ENCODE measurements at places on chromosomes 11 and 22.

GRCh38 chr11:94400050-94400449 lies 1.2 kb downstream of the GPR83 start:
- DNase-seq = no peak

- DNase-seq = no peak
These were observed 625.5 kb upstream of the TENM4 start for GRCh38 chr11:80066291-80066690.

- DNase-seq = no peak
These were observed 37.0 kb upstream of the TIMP3 start for GRCh38 chr22:32764330-32765131.

DNA sequence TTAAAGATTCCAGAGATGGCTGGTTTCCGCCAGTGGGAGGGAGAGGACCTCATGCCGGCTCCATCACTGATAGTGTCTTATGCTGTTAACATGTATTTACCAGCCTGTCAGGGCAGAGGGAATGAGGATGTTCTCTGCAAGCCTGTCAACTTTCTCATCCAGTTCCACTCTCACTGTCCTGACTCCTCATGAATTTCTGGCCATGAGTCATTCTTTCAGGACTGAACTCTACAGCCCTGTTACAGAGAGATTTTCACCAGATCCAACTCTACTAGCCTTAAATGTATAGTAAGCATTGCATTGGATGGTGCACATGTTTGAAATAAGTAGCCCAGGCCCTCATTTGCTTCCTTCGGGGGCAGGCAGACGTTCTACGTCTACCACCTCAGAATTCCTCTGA lies 387.7 kb downstream of the TMEM135 start:
- no peak for DNase-seq

DNA sequence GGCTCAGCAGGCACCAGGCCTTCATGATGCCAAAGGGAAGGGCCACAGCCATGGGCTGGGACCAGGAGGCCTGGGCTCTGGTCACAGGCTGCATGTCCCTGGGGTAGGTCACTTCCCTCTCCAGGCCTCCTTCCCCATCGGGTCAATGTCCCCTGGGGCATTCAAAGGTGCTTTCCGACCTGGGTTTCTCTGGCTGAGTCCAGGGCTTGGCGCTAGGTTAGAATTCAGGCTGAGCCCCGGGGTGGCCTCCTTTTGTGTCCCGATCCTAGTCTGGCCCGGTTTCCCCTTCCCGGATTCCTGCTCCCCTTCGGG lies 12.2 kb downstream of the MAFF start:
- DNase-seq = no peak

- peak; percentile 70 for DNase-seq
These were observed 49.9 kb downstream of the STIM1 start for GRCh38 chr11:3905080-3905953.

DNA sequence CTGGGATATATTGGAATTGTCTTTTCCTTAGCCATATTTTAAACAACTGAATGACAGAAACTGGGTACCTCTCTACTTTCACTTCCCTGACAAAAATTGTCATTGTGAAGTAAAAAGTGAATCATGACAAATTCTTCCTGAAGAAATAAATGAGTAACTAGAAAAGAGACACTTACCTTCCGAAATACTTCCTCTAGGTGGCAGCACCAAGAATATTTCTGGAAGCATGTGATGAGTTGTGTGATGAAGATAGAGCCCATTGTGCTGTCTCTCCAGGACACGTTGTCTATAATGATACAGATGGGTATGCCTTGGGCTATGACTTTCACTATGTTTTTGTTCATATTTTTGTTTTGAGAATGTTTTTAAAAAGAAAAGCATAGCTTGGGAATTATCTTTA lies 21.5 kb downstream of the CASP4 start:
- DNase-seq = no peak

GRCh38 chr11:60830478-60831142 lies 11.3 kb upstream of the CCDC86 start:
- DNase-seq = no peak

GRCh38 chr11:3853899-3854659 lies 1.4 kb upstream of the STIM1 start:
- peak; percentile 66 for DNase-seq

DNA sequence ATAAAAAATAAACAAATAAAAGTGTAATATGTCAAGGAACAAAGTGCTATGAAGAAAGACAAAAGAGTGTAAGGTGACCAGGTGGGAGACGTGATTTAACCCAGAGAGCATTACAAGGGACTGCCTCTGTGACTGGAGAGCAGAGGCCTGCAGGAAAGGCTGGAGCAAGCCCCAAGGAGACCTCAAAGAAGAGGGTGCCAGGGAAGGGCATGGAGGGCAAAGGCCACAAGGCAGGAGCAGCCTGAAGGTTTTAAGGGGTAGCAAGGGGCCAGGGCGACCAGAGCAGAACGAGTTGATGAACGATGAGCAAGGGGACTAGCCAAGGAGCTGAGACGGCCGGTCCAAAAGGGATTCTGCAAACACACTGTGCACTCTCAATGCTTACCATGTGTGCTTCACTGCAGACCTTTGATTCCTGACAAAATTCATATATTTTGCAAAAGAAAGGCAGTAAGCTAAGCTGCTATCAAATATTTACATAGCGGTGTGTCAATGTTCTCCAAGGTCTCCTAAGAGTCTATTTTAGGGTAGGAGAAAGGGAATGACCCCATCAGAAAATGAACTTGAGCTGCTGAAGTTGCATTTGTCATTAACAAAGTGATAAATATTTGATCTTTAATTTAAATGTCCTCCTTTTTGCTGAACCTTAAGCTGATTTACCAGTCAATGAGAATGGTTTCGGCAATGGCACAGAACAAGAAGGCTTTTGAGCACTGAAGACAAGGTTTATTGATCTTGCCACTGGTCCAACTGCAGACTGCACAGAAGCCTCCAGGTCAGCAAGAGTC lies 50.5 kb downstream of the SMCO4 start:
- DNase-seq = no peak

DNA sequence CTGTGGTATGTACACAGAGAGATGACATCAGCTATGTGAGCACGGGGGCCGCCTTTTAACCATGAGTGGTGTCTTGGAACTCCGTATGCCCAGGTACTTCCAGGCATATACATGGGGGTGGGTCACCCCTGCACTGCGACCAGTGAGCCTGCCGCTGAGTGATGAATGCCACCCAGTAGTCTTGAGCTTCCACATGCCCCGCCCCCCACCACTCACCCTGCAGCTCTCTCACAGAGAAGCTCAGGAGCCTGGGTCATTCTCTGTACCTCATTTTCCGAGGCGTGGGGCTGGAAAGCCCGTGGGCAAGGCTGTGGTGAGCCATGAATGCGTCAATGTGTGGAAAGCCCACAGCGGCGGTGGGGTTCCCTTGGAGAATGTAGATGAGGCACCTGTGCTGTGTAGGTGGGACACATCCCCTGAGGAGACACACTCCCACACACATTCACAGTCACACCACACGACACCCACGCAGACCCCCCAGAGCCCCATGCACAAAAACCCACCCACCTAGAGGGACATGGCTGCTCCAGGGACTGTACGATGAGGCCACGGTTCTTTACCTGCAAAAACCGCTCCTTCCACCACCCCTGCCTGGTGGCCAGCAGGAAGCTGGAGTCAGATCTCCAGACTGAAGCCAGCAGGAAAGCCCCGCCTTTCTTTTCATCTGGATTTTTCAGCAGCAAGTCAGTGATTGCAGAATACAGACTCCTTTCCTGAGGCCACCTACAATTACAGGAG lies 67.6 kb downstream of the PIWIL3 start:
- DNase-seq = peak; percentile 19
